Kidney (tissue), 22 donors: ENCODE measurements at places on chromosomes 3 and 15. TPM values are rescaled to one million over a fixed set of nuclear protein-coding genes. Genes with fewer than 3 reads are reported as not detected.

The GUCA1C gene
- total RNA-seq, result not detected

The SLC6A1 gene
- 2.1 TPM for total RNA-seq

The RASGRF1 gene
- total RNA-seq, result 0.98 TPM

The LMCD1 gene
- total RNA-seq, result 65.4 TPM

The STARD5 gene
- 4.1 TPM for total RNA-seq

The ETV5 gene
- total RNA-seq, result 34.6 TPM

The CD47 gene
- 104 TPM for total RNA-seq

The MYO5C gene
- total RNA-seq, result 41.6 TPM

The CD200R1 gene
- 2.2 TPM for total RNA-seq

The AGTR1 gene
- total RNA-seq, result 5.6 TPM

The ZNF445 gene
- total RNA-seq, result 19.6 TPM

The LYSMD4 gene
- 8.6 TPM for total RNA-seq

The NTRK3 gene
- total RNA-seq, result 25.5 TPM

The SEMA3G gene
- total RNA-seq, result 25.7 TPM

The TEX9 gene
- total RNA-seq, result 35.2 TPM

The SLC2A2 gene
- total RNA-seq, result 12.6 TPM

The CPEB1 gene
- total RNA-seq, result 1.4 TPM

The TMC3 gene
- total RNA-seq, result not detected

The ARRDC4 gene
- 48.7 TPM for total RNA-seq

The CD80 gene
- 1.2 TPM for total RNA-seq
